Endothelial cell (in vitro differentiated cells): ENCODE measurements at places on chromosomes 5 and 9. TPM values are rescaled to one million over a fixed set of nuclear protein-coding genes. Genes with fewer than 3 reads are reported as not detected.
A peak's percentile ranks its signal among the peaks of the same experiment; 100 is the strongest.

OSMR gene
- total RNA-seq, result 17.4 TPM

BARHL1 gene
- total RNA-seq, result 2.4 TPM

SPDL1 gene
- 38.6 TPM for total RNA-seq

DNA sequence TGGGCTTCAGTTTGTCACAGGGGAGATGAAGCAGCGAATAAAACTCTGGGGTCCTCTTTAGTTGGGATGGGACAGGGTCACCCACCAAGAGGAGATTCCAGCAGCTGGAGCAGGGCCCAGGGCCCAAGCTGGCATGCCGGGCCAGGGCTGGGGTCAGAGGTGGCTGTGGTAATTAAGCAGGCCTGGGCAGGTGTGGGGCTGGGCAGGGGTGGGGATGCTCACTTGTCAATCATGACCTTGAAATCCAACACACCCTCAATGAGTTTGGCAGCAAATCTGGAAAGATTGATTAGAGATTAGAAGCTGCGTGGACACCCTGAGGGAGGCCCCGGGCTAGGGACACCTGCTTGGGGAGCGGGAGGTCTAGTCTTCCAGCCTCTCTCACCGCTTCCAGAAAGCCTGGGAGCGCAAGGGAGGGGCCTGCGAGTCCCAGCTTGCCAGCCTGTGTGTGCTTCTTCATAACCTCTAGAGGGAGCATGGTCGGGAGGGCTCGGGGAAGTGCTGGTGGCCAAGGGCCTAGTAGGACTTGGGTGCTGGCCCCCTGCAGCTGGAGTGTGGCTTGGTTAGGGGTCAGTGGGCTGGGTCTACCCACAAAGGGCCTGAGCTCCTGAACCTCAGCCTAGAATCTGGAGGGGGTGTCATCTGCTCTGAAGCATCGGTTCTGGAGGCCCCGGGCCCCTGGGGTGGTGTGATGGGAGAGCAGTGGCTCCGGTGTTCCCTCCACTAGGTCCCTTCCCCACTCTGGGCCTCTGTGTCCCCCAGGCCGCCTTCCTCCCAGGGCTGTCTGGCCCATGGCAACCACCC lies 7.6 kb downstream of the CRAT start:
- peak; percentile 63 for DNase-seq

- no peak for DNase-seq
Measured at GRCh38 chr5:167743695-167744464, 547.6 kb upstream of the WWC1 start.

DNA sequence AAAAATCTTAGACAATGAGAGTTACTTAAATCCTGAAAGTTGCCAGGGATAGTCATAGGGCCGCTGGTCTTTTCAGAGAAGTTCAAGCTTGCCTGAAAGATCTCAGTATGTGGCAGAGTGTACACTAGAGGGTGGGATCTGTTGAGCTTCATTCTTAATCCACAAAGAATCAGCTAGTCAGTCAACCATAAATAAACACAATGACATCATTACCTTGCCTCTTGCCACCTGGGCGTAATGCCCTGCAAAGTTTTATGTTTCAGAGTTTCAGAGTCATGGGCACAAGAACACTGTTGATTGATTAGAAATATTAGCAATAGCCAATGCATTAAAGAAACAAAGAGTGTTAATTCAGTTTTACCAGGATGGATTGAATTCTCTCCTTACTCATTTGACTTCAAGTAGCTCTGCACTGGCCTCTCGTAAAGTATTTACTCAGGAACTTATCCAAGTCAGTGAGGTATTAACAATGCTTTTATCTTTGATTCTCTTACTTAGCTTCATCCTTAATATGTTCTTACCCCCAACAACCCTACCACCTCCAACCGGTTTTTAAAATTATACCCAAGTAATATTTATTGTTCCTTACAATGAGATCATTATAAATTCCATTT lies 14.3 kb upstream of the ANXA1 start:
- no peak for DNase-seq

- DNase-seq, result no peak
Measured at GRCh38 chr5:117731446-117731845, 1156.8 kb upstream of the SEMA6A start.

DNA sequence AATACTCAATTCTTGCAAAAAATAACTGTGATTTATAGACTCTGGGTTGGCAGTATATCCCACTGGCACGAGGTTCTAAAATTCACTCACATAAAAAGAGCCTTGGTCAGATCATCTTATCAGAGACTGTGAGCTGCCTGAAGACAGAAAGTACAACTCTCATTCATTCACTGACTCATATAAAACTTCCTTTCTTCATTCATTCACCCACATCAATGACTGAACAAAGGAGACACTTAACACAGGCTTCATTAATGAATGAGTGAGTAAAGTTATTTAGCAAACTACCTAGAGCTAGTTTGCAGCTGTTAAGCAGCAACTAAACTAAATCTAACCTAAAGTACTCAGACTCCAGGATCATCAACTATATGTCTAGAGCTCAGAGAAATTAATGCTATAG lies 214.7 kb downstream of the DENND1A start:
- no peak for DNase-seq

DNA sequence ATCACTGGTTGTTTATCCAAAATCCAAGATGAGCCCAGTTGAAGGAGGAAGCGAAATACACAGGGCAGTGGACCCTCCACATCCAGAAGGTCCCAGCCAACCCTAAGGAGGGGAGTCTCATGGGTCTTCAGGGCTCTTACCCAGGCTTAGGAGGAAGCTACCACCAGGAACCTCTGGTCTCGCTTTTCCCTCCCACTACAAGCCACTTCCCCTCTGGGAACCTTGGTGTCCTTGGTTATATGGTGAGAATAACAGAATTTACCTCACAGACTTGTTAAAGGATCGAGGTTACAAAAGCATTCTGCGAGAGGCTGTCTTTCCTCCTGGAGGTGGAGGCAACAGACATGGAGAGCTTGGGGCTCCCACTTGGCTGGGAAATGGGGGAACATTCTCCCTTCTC lies 3.4 kb downstream of the HIGD2A start:
- DNase-seq, result no peak

GRCh38 chr9:121217609-121218292 lies 16.1 kb upstream of the RAB14 start:
- no peak for DNase-seq
